Hippocampal formation (tissue), 2 donors: ENCODE measurements at places on chromosomes 7 and 10.

DNA sequence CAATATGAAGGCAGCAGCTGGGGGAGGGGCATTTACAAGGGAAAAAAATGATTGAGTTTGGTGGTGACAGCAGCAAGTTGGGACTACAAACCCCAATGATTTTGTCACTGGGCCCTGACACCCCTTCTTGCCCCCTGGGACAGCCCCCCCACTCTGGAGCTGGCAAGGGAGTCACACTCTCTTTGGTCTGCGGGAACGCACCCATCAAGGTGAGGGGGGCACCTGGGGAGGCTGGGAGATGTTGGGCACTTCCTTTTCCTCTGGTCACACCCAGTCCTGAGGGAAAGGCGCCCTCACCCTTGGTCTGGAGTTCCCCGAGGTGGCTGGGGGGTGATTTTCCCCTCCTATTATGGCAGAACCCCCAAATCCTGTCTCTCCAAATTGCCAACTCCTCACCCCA, 24.4 kb downstream of the EPHB4 start:
- no peak for DNase-seq

DNA sequence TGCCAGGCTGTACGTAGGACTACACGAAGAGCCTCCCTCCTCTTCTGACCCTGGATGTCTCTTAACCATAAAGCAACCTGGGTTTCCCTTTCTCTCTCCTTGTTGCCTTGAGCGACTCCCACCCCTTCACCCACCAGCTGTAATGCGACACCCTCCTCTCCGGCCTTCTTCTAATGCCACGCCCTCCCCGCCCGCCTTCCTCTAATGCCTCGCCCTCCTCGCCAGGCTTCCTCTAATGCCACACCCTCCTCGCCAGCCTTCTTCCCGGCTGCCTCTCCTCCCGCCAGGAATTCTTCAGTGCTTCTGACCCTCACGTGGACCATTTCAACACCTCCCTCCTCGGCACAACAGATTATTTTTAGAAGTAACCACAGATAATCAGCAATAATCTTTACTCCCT, 348.5 kb upstream of the SHH start:
- no peak for DNase-seq

- no peak for DNase-seq
These were observed 6.8 kb downstream of the POLM start for GRCh38 chr7:44075296-44076075.

GRCh38 chr10:89837165-89838043, 136.0 kb downstream of the KIF20B start:
- no peak for DNase-seq

GRCh38 chr10:133336118-133336576, 549 bp downstream of the CALY start:
- no peak for DNase-seq

- DNase-seq = no peak
These were observed 79.8 kb downstream of the ABI1 start for GRCh38 chr10:26780793-26781601.

GRCh38 chr7:77474756-77475155, 58.6 kb upstream of the GSAP start:
- no peak for DNase-seq

DNA sequence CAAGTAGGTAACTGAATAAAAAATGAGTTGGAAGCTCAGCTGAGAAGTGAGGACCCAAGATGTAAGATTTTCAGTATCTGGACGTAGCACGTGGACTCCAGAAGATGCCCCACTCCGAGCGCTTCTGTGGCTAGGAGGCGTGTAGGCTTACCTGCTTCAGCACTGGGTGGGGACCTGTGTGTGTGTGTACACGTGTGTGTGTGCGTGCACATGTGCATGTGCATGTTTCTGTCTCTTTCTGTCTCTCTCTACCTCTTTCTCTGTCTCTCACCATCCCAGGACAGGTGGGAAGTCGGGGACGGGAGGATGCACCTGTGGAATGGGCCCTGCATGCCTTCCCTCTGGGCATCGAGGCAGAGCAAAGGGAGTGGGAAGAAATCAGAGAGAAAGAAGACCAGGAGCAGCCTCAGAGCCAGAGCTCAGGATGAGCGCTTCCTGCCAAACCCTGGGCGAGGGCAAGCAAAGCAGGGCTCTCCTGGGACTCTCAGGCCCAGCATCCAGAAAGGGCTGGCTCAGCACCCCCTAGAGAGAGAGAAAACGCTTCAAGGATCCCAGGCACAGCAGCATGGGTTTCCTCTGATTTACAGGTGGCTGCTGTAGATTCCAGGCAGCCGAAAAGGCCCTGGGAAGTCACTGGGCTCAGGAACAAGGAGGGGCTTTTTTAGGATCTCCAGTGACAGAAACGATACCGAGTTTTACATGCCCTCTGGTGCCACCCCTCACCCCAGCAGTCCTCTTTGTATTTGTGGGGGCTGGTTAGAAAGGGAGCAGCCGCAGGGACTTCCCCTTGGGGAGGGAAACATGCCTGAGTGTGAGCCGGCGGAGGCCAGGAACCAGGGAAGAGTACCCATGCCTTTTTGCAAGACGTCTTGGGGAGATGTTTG, 28.5 kb downstream of the CXCL12 start:
- DNase-seq = no peak
